Breast epithelium (tissue), 4 donors: ENCODE measurements at places on chromosomes 1 and 21. TPM values are rescaled to one million over a fixed set of nuclear protein-coding genes. Genes with fewer than 3 reads are reported as not detected.

TUFT1 gene
- 7.2 TPM for total RNA-seq

PLPPR5 gene
- total RNA-seq: not detected

TMIGD3 gene
- 5.9 TPM for total RNA-seq

RGS18 gene
- 2.6 TPM for total RNA-seq

SLC1A7 gene
- not detected for total RNA-seq

LCE3E gene
- not detected for total RNA-seq

PTPRC gene
- total RNA-seq: 36.0 TPM

C8A gene
- not detected for total RNA-seq

LEPR gene
- total RNA-seq: 23.3 TPM

ZBTB17 gene
- 21.9 TPM for total RNA-seq

EDARADD gene
- total RNA-seq: 0.32 TPM

RIIAD1 gene
- total RNA-seq: not detected

IL10 gene
- total RNA-seq: 5.3 TPM

FAM89A gene
- total RNA-seq: 97.1 TPM

MX2 gene
- total RNA-seq: 31.5 TPM

COL11A1 gene
- 0.48 TPM for total RNA-seq

LEFTY1 gene
- not detected for total RNA-seq

SLC16A1 gene
- 15.7 TPM for total RNA-seq

FBLIM1 gene
- total RNA-seq: 73.4 TPM

OR2G6 gene
- not detected for total RNA-seq

ZMYM4 gene
- total RNA-seq: 47.8 TPM

HPCAL4 gene
- total RNA-seq: not detected

C1QB gene
- 706 TPM for total RNA-seq

ICOSLG gene
- total RNA-seq: 2.6 TPM

AMPD1 gene
- total RNA-seq: 2.9 TPM

OR2L3 gene
- total RNA-seq: 0.33 TPM

AGT gene
- 8.2 TPM for total RNA-seq

JAM2 gene
- 7.8 TPM for total RNA-seq

SPRR1A gene
- not detected for total RNA-seq

ADCY10 gene
- under 0.01 TPM for total RNA-seq

GIPC2 gene
- total RNA-seq: 2.6 TPM

ELF3 gene
- 367 TPM for total RNA-seq

MAP3K21 gene
- total RNA-seq: 9.5 TPM

BECN2 gene
- total RNA-seq: not detected

SH2D1B gene
- not detected for total RNA-seq

WNT4 gene
- not detected for total RNA-seq

VAV3 gene
- total RNA-seq: 113 TPM
